ENCODE measurements at places on chromosomes 4 and X.

DNA sequence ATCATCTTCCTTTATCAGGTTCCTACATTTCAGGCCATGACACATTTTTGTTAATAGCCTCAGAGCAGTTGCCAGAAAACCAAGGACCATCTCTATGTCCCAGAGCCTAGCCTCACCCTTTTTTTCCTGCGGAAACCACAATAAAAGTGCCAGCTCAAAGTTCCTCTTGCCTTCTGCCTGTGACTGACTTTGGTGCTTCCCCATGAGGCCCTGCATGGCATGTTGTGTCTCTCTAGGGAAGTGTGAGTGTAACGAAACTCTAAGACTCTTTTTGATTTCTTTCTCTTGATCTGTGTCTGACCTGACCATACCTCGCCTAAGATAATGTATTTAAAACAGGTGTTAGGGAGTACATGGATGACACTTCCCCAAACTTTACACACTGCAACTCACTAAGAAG is 642.3 kb upstream of the BOD1L1 start:
- no peak for DNase-seq

- no peak for DNase-seq
These were observed 2.1 kb upstream of the AVPR2 start for GRCh38 chrX:153902385-153902784.

GRCh38 chrX:155071694-155072280 is 479 bp downstream of the BRCC3 start:
- no peak for DNase-seq

DNA sequence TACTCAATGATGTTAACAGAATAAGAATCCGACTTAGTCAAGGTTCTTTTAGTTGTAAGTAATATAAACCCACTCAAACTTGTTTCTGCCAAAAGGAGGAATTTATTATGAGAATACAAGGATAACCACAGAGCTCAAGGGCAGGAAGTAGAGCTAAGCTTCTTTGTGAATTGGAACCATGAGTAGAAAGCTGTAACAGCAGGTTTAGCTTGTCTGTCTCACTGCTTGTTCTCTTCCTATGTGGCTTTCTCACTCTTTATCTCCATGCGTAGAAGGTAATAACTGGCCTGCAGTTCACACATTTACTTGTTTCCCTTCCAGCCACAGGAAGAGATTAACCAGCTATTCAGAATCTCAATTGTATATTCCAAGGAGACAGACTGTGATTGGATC is 378.3 kb downstream of the PPP1R2C start:
- DNase-seq: no peak

GRCh38 chrX:129249563-129249962 is 273.7 kb downstream of the SMARCA1 start:
- DNase-seq: no peak

- no peak for DNase-seq
These were observed 35.9 kb downstream of the TBC1D19 start for GRCh38 chr4:26619784-26620183.
